ENCODE measurements at places on chromosomes 2 and 18. TPM values are rescaled to one million over a fixed set of nuclear protein-coding genes. Genes with fewer than 3 reads are reported as not detected.

DNA sequence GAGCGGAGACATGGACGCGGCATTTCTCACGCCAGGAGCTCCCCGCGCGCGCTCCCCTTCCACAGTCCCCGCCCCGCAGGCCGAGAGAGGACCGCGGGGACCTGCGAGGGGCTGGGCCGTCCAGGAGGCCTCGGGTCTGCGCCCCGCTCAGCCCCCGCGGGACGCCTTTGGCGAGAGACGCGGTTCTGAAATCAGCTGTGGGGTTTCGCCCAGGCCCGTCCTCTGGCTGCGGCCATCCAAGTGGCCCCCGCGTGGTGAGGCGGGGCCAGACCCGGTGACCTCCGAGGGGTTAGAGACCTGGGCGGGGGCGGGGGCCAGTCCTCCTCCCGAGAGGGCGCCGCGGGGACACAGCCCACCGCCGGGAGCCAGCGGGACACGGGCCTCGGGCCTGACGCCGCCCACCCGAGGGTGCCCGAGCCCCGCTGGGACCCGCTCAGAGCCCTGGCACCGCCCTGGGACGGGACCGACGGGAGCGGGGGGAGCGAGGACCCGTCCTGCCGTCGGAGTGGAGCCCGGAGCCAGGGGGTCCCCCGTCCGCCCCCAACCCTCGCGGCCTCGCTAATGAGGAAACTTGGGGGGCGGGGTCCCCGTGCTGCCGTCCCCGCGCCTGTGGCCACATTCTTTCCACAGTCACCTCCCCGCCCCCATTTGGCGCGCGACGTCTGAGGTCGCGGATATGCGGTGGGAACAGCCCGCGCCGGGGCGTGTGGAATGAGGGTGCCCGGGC, 6.1 kb upstream of the SALL3 start:
- ATAC-seq, result no peak

DNA sequence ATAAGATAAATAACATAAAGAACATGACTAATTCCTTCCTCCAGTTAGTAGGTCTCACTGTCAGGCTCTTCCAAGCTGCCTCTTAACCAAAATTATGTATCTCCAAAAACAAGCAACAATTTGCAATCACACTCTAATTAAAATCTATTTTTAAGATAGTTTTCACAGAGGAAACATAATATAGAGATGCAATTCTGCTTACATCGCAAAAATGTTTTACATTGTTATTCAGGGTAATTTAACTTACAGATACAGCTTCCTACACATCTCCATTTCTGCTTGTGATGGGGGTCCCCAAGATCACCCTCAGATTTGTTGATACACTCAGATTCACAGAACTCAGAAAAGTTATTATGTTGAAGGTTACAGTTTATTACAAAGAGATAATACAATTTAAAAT, 115.5 kb downstream of the DSC3 start:
- no peak for ATAC-seq

DNA sequence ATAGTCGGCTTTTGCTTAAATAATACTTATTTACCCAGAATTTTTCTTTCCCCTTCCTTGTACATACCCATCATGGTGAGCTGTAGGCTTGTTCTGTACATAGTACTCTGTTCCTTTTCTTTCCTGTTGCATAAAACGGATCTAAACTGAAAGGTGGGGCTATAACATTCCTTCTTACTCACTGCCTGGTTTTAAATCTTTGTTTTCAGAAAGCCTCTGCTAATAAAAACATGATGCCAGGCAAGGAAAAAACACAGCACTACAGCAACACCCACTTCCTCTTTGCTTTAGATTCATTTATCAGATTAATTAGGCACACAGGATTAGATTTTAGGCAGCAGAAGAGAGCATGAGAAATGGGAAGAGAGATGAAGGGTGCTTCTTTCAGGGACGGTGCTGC, 19.6 kb upstream of the STON1 start:
- no peak for ATAC-seq

- ATAC-seq, result peak; percentile 67
Measured at GRCh38 chr2:208407667-208408066, 1.1 kb downstream of the PTH2R start.

GRCh38 chr18:39835303-39836030, 2119.6 kb upstream of the PIK3C3 start:
- ATAC-seq, result no peak

DNA sequence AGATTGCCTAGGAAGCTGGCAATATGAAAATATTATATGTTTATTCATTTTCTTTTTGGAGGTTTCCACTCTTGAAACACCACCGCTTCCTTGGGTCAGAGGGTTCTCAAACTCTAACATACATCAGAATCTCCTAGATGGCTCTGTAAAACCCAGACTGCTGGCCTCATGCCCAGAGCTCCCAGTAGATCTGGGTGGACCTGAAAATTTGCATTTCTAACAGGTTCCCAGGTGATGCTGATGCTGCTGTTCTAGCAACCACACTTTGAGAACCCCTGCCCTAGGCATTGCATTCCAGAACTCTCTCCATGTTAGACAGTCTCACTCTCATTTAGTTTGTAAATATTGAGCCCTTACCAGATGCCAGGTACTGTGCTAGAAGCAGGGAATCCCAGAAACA, 139.4 kb downstream of the FAM210A start:
- no peak for ATAC-seq

- ATAC-seq, result no peak
Measured at GRCh38 chr18:48853588-48853987, 97.2 kb downstream of the SMAD7 start.

- no peak for ATAC-seq
Measured at GRCh38 chr2:99810225-99810624, 320.4 kb upstream of the REV1 start.

GRCh38 chr2:120552079-120552478, 183.6 kb upstream of the GLI2 start:
- no peak for ATAC-seq

DNA sequence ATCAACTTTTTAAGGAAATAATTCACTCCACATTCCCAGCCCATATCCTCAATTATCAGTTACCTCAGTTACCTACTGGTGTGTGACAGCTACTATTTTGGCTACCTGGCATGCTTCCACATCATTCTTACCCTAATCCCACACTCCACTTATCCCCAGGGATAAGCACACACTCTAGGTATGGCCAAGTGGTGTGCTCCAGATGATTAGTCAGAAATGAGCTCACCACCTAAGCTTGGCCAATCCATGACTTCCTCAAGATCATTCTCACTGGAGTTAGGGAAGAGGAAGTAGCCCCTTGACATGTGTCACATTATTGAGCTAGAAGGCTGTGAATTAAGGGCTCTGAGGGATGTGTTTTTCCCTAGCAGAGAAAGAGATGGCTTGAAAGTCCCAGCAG, 20.9 kb upstream of the SMAD4 start:
- ATAC-seq, result peak; percentile 30

- ATAC-seq, result no peak
Measured at GRCh38 chr2:203413796-203414195, 85.6 kb downstream of the ABI2 start.

- ATAC-seq, result no peak
Measured at GRCh38 chr2:946073-946948, 4.3 kb upstream of the SNTG2 start.

DNA sequence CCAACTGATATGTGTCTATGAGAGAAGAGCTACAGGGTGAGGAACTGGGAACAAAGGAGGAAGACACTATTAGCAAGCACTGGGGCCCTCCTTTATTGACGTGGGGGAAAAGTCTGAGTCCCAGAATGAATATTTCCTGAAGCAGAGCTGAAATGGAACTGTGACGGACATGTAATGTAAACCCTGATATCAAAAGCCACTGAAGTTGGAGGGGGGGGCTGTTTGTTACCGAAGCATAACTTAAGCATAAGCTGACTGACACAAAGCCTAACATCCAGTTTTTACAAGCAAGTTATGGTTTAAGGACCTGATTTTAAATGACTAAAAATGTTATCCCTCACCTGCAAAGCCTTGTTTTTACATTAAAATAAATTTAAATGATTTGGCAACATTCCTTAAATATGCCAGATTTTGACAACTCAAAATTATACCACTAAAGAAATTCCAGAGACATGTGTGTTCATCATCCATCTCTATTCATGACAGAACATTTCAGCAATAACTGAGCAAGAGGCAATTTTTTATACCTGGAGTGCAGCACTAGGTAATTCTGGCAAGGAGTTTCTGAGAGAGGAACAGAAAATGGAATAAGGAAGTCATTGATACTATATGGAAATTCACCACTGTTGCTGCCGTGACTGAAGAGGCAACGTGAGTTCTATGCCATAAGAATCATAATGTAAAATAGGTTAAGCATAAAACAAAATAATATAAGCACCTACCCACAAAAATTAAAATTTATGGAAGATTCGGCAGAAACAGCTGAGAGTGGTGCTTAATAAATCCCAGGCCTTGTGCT, 186.0 kb downstream of the AFF3 start:
- no peak for ATAC-seq

DNA sequence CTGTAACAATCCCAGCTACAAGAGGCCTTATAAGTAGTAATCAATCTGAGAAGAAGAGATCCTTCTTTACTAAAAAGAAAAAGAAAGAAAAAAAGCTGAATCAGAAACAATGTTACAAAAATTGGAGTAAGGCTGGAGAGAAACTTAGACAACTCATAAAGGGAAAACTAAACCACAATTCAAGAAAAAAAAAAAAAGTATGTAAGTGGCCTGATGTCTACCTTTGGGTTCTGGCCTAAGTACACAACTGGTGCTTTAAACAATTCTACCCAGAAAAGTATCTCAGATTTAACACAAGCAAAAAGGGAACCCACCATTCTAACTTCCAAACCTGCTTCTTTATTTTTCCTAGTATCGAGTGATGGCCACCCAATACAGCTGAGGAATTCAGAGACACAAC, 45.3 kb downstream of the ZNF521 start:
- ATAC-seq, result no peak

GRCh38 chr18:36536426-36536825, 238.9 kb downstream of the FHOD3 start:
- no peak for ATAC-seq

- no peak for ATAC-seq
Measured at GRCh38 chr2:226673314-226673723, 126.3 kb downstream of the IRS1 start.

GRCh38 chr2:63052411-63053080, 1.9 kb downstream of the OTX1 start:
- ATAC-seq, result no peak

DNA sequence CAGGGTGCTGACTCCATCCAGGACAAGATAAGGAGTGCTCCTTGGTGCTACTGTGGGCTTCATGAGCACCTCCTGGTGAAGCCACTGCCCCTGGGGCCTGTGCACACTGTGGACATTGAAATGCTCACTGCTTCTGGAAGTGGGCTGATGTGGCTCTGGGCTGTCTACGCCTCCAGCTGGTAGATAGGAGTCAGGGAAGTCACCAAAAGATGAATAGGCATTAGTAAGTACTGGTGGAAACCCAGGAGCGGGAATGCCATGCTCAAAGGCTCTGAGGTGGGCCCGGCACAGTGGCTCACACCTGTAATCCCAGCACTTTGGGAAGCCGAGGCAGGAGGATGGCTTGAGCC, 79.2 kb upstream of the MSH2 start:
- ATAC-seq, result no peak

GRCh38 chr2:102111823-102112222, 30.7 kb upstream of the IL1R1 start:
- no peak for ATAC-seq

GRCh38 chr2:164954954-164955701, at the start of gene SLC38A11:
TSS of gene SLC38A11 (minus strand) at chr2:164955525. CDS start at chr2:164955247, 278 bp downstream.
- ATAC-seq, result peak; percentile 80

GRCh38 chr18:74194691-74195090, 46.4 kb downstream of the TIMM21 start:
- ATAC-seq, result no peak

DNA sequence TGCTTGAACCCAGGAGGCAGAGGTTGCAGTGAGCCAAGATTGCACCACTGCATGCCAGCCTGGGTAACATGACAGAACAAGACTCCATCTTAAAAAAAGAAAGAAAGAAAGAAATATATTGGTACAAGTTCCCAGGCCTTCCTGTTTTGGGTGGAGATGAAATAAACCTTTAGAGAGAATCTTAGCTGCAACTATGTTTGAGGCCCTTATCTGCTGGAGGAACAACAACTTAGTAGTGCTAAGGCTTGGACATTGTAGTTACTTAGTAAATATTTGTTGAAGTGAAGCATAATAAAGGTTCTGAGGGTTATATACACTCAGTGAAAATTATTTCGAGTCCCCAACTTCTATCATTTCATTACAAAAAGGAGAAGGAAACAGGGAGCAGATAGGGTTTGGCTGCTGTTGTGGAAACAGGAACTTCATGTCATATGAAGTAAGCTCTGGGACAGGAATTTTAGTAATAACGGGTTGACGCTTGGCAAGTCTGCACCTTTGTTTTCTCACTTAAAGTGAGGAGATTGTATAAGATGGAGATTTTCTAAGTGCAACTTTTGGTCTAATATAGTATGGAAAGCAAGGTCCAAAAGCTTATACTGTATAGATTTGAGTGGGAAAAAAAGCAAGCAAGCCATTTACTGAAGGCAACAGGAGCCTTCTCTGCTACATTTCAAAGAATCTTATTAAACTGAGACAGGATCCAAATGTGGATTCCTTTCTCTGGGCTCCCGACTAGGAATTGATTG, 40.0 kb upstream of the AGPS start:
- ATAC-seq, result no peak

GRCh38 chr2:61114147-61114546, 47.8 kb upstream of the C2orf74 start:
- no peak for ATAC-seq

- ATAC-seq, result peak; percentile 98
Measured at GRCh38 chr18:10410472-10411308, 43.7 kb upstream of the APCDD1 start.

DNA sequence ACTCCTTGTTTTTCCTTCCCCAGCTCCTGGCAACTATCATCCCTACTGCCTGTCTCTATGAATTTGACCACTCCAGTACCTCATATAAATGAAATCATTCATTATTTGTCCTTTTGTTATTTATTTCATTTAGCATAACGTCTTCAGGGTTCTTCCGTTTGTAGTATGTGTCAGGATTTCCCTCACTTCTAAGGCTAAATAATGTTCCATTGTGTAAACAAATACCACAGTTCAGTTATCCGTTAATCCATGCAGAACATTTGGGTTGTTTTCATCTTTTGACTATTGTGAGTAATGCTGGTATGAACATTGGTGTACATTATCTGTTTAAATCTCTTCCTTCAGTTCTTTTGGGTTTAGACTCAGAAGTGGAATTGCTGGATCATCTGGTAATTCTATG, 18.8 kb downstream of the DYNC2LI1 start:
- ATAC-seq, result no peak

- no peak for ATAC-seq
Measured at GRCh38 chr2:239822146-239822831, 202.9 kb downstream of the NDUFA10 start.

GRCh38 chr18:49727816-49728215, 85.5 kb downstream of the ACAA2 start:
- no peak for ATAC-seq

The NR4A2 gene
- total RNA-seq, result 1.1 TPM

The TRAF3IP1 gene
- 14.1 TPM for total RNA-seq

The UGT1A4 gene
- total RNA-seq, result not detected

The CACNB4 gene
- total RNA-seq, result 14.0 TPM

The OTOS gene
- not detected for total RNA-seq

The RNU2-63P gene
- total RNA-seq, result 45.4 TPM

The CXCR2 gene
- 0.17 TPM for total RNA-seq

The CFC1 gene
- total RNA-seq, result 3.3 TPM

The ALPG gene
- not detected for total RNA-seq
